Activated T-helper 2 cell treated with anti-CD3 and anti-CD28 coated beads, Interferon-gamma antibody, Interleukin-2, Interleukin-4, amounts not matched to agents 10 μg/mL and 5 μg/mL and 100 μg/mL, durations not matched to agents 14 hours and 24 hours and 36 hours (primary cell): ENCODE measurements at places on chromosomes 5 and 9. TPM values are rescaled to one million over a fixed set of nuclear protein-coding genes. Genes with fewer than 3 reads are reported as not detected.

DNA sequence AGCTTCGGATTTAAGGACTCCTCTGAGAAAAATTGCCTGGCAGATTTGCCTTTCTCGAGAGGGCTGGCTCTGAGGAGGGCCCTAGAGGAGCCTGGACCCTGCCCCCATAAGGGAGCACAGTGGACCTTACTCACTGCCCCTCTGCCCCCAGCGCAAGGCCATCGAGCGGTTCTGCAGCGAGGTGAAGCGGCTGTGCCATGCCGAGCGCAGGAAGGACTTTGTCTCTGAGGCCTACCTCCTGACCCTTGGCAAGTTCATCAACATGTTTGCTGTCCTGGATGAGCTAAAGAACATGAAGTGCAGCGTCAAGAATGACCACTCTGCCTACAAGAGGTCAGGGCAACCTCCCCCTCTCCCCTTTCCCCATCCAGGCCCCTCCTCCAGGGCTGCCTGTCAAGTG is 34.6 kb downstream of the CYFIP2 start:
- peaks cover 80% of the 10 kb centered on the region for H3K36me3 ChIP-seq
- H3K27ac ChIP-seq = no peak overlapping the region
- no peaks in the 10 kb centered on the region for H3K27me3 ChIP-seq
- peaks cover 31% of the 10 kb centered on the region for H3K4me1 ChIP-seq
- no peak overlapping the region for H3K4me3 ChIP-seq

GRCh38 chr9:36401164-36401740 is 1.2 kb upstream of the RNF38 start:
- peaks cover 27% of the 10 kb centered on the region for H3K4me1 ChIP-seq
- no peaks in the 10 kb centered on the region for H3K27me3 ChIP-seq
- no peak for DNase-seq
- peaks cover 28% of the 10 kb centered on the region for H3K36me3 ChIP-seq
- H3K27ac ChIP-seq = peak overlapping the region; percentile 96
- H3K4me3 ChIP-seq = peak overlapping the region; percentile 94

- H3K36me3 ChIP-seq = no peaks in the 10 kb centered on the region
- DNase-seq = no peak
- no peak overlapping the region for H3K4me3 ChIP-seq
- H3K27ac ChIP-seq = no peak overlapping the region
- no peaks in the 10 kb centered on the region for H3K4me1 ChIP-seq
- H3K27me3 ChIP-seq = no peaks in the 10 kb centered on the region
Observed at GRCh38 chr5:59838989-59839388, 54.5 kb downstream of the PDE4D start.

DNA sequence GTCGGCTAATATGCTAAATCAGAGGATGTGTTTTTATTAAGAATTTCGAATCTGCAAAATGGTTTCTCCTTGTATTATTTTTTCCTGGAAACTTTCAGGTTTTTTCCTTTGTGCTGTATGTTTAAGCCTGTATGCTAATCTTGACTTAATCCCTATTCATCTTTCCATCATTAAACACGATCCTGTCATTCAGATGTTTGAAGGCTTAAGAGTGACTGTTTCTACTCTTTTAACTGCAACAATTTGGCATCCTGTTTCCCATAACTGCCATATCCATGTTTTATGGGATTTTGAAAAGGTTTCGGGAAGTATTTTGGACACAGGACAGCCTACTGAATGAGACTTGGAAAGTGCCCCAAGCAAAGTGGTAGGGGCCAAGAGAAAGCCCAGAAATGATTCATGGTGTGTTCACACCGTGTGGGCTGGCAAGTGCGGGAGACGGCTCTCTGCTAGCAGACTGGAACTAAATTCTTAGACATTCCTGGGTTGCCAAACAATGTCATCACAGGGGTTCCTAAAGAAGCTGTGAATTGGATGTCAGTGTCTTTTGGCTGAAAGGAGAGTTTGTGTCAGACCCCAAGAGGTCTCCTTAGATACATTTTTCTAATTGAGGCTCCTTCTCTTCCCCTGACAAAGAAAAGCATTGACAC is 125.4 kb upstream of the ADAMTS16 start:
- no peaks in the 10 kb centered on the region for H3K36me3 ChIP-seq
- H3K27ac ChIP-seq = no peak overlapping the region
- no peak for DNase-seq
- H3K27me3 ChIP-seq = no peaks in the 10 kb centered on the region
- H3K4me1 ChIP-seq = no peaks in the 10 kb centered on the region
- no peak overlapping the region for H3K4me3 ChIP-seq

DNA sequence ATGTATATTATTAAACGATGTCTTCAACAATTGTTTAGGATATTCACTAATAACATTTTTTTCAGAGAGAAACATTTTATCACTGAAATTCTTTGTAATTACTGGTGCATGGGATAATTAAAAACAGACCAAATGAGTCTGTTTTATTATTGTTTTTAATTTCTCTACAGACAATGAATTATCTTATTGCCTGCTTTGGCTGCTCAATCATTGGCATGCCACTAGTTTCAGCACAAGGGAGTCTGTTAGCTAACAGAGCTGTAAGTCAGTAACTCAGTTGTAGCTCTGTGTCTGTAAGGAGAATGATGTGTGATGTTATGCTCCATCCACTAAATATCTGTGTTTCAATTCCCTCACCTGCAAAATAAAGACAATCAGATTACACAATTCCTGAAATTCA is 443.9 kb downstream of the PRR16 start:
- no peaks in the 10 kb centered on the region for H3K36me3 ChIP-seq
- no peak overlapping the region for H3K4me3 ChIP-seq
- no peaks in the 10 kb centered on the region for H3K4me1 ChIP-seq

SWI5 gene
- total RNA-seq = 13.5 and 13.7 TPM in 2 replicates

GRCh38 chr5:124910354-124911016 is 164.0 kb upstream of the ZNF608 start:
- no peak for DNase-seq
- no peaks in the 10 kb centered on the region for H3K27me3 ChIP-seq
- no peaks in the 10 kb centered on the region for H3K36me3 ChIP-seq
- H3K4me1 ChIP-seq = peaks cover 1% of the 10 kb centered on the region

- no peaks in the 10 kb centered on the region for H3K36me3 ChIP-seq
- no peak overlapping the region for H3K4me3 ChIP-seq
- H3K27ac ChIP-seq = no peak overlapping the region
Observed at GRCh38 chr5:14156650-14157492, 13.7 kb downstream of the TRIO start.

DNA sequence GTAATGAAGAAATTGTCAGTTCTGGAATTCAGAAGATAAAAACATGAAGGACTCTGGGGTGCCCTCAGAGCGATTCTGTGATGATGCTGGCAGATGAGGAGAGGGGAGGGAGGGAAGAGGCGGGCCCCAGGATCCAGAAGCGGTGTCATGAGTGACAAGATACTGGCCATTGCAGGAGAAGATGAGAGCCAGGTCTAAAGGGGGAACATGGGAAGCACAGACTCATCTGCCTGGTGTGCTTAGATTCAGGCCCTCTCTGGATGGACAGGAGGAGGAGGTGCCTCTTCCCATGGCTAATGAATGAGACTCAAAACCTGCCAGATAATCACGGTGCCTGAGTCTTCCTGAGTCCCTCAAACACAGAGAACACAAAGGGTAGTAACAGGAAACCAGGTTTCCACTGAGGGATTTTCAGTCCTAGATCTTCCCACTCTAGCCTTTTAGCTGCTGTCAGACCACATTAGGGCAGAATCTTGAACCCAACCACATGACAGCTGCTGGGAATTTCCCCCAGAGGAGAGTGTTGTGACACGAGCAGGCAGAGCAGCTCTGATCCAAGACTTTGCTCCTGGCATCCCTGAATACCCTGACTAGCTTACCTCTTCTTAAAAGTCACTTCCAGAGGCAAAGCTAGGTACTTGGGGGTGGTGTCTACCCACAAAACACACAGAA is 28.2 kb upstream of the HSPA9 start:
- peaks cover 45% of the 10 kb centered on the region for H3K27me3 ChIP-seq
- no peak overlapping the region for H3K4me3 ChIP-seq
- peaks cover 17% of the 10 kb centered on the region for H3K4me1 ChIP-seq
- DNase-seq = no peak
- H3K36me3 ChIP-seq = no peaks in the 10 kb centered on the region

CXCL14 gene
- total RNA-seq = not detected in 2 replicates

LHX3 gene
- total RNA-seq = not detected in 2 replicates

GRCh38 chr9:90854637-90855175 is 53.1 kb downstream of the SYK start:
- peaks cover 6% of the 10 kb centered on the region for H3K4me1 ChIP-seq
- H3K27ac ChIP-seq = no peak overlapping the region
- no peak for DNase-seq
- H3K36me3 ChIP-seq = no peaks in the 10 kb centered on the region
- H3K4me3 ChIP-seq = no peak overlapping the region

- H3K36me3 ChIP-seq = no peaks in the 10 kb centered on the region
- DNase-seq = no peak
- no peaks in the 10 kb centered on the region for H3K4me1 ChIP-seq
- no peaks in the 10 kb centered on the region for H3K27me3 ChIP-seq
Observed at GRCh38 chr5:178431782-178432165, 158.4 kb downstream of the COL23A1 start.
